Stimulated activated CD4-positive, alpha-beta T cell treated with anti-CD3 and anti-CD28 coated beads, Interleukin-1b, Interleukin-23, amount 100 ng/mL, for 24 hours (primary cell): ENCODE measurements at places on chromosomes 11 and 22.
A peak's percentile ranks its signal among the peaks of the same experiment; 100 is the strongest.

DNA sequence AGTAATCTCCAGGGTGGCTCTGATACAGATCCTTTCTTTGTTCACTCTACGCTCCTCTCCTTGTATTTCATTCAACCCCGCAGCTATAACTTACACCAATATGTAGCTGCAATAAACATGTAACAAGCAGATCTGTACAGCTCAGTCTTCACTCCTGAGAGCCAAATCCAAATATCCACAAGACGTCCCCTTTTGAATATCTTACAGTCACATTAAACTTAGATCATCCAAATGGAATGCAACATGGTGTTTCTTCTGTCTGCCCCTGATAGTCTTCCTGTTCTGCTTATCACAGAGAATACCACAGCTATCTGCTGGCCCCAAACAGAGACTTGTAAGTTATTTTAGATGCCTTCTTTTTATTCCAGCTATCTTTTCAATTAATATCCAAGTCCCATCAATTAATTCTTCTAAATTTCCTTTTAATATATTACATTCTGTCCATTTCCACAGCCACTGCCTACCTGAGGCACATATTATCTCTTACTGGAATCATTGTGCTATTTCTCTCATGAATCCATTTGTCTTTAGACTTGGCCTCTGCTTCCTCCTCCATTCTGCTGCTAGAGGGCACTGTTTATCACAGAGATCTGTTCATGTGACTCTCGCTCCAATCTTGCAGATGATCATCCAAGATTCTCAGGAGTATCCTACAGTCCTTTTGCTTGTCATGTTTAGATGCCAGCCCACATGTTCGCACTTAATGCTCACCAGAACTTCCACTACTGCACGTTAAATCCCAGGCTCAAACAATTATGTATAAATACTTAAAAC is 908.6 kb downstream of the NTM start:
- DNase-seq = no peak

GRCh38 chr22:42930810-42931420 is 73.8 kb upstream of the ARFGAP3 start:
- no peak for DNase-seq

DNA sequence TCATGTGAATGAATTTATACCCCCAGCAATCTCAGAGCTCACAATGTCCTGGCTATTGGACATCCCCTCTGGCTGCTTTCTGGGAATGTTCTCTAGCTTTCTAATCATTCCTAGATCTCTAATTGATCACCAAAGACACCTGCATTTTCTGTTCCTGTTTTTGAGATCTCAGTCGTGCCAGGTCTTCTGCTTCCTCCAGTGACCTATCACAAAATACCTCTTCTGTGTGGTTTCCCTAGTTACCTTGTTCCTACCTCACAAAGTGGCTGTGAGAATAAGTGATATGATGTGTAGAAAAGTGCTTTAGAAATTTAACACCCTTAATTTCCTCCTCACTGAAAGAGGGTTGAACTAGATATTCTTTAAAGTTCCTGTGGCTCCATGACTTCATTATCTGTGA is 92.2 kb downstream of the LUZP2 start:
- no peak for DNase-seq

DNA sequence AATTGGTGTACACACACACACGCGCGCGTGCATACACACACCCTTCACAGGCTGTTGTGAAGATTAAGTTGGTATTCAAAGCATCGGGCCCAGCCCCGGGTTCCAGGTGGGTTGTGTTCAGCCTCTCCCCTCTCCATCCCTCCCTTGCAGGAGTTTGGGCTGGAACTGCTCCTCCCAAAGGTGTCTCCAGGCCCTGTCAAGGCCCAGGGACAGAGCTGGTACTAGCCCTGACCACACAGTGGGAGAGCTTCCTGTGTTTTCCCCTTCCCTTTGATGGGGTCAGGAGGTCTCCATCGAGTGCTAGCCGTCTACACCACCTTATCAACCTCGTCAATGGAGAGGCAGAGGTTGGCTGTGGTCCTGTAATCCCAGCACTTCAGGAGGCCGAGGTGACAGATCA is 36.5 kb upstream of the CSNK1E start:
- no peak for DNase-seq

GRCh38 chr11:120827198-120827597 is 196.7 kb upstream of the TBCEL start:
- no peak for DNase-seq

DNA sequence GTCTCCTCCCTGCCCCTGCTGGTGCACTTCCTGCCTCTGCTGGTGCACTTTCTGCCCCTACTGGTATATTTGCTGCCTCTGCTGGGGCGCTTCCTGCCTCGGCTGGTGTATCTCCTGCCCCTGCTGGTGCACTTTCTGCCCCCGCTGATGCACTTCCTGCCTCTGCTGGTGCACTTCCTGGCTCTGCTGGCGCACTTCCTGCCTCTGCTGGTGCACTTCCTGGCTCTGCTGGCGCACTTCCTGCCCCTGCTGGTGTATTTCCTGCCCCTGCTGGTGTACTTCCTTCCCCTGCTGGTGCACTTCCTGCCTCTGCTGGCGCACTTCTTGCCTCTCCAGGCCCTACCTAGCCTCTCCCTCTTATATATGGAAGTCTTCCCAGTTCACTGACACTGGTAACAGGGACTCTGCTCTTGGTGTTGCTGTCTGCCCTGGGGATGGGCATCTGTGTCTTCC is 10.1 kb downstream of the MTFP1 start:
- peak; percentile 66 for DNase-seq

- no peak for DNase-seq
Observed at GRCh38 chr22:50314081-50314454, 6.6 kb upstream of the PLXNB2 start.
